ENCODE measurements at places on chromosomes 5 and 9.
A peak's percentile ranks its signal among the peaks of the same experiment; 100 is the strongest.

DNA sequence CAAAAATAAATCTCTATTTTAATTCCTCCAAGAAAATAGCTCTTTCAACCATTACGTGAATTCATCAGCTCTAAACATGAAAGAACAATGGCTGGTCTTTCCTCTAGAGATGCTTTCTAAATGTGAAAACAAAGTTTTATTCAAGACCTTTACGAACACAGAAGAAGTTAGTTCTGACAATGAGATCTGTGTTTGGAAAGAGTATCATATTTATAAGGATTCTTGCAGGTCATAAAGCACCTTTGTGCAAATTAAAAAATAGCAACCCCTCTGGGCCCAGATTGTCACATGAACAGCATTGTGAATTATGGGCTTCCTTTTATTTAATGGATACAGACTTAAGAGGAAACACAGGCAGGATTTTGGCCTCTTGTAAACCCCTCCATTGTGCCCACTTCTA is 17.7 kb upstream of the FTMT start:
- DNase-seq, result no peak
- H3K4me3 ChIP-seq, result no peak overlapping the region
- peaks cover 2% of the 10 kb centered on the region for H3K4me1 ChIP-seq
- no peak overlapping the region for H3K27ac ChIP-seq
- no peaks in the 10 kb centered on the region for H3K36me3 ChIP-seq

GRCh38 chr5:142925795-142926194 is 155.6 kb downstream of the ARHGAP26 start:
- DNase-seq, result no peak
- no peak overlapping the region for H3K4me3 ChIP-seq
- peaks cover 21% of the 10 kb centered on the region for H3K4me1 ChIP-seq

- H3K4me1 ChIP-seq, result peaks cover 11% of the 10 kb centered on the region
- H3K36me3 ChIP-seq, result no peaks in the 10 kb centered on the region
- no peak for DNase-seq
- no peak overlapping the region for H3K27ac ChIP-seq
- no peaks in the 10 kb centered on the region for H3K27me3 ChIP-seq
Observed at GRCh38 chr5:122111460-122111859, 17.9 kb upstream of the ZNF474 start.

- DNase-seq, result no peak
- no peak overlapping the region for H3K27ac ChIP-seq
- H3K4me3 ChIP-seq, result no peak overlapping the region
- no peaks in the 10 kb centered on the region for H3K27me3 ChIP-seq
Observed at GRCh38 chr9:13189362-13189761, 90.1 kb downstream of the MPDZ start.

- no peak overlapping the region for H3K27ac ChIP-seq
- H3K4me3 ChIP-seq, result no peak overlapping the region
- peaks cover 2% of the 10 kb centered on the region for H3K27me3 ChIP-seq
- H3K36me3 ChIP-seq, result no peaks in the 10 kb centered on the region
- peaks cover 7% of the 10 kb centered on the region for H3K4me1 ChIP-seq
- no peak for DNase-seq
Observed at GRCh38 chr5:103582364-103582763, 19.8 kb upstream of the NUDT12 start.

- no peak overlapping the region for H3K4me3 ChIP-seq
- DNase-seq, result no peak
- H3K27ac ChIP-seq, result peak overlapping the region; percentile 85
- peaks cover 69% of the 10 kb centered on the region for H3K36me3 ChIP-seq
- no peaks in the 10 kb centered on the region for H3K27me3 ChIP-seq
- H3K4me1 ChIP-seq, result peaks cover 9% of the 10 kb centered on the region
Observed at GRCh38 chr5:83577036-83577636, 105.6 kb downstream of the VCAN start.

DNA sequence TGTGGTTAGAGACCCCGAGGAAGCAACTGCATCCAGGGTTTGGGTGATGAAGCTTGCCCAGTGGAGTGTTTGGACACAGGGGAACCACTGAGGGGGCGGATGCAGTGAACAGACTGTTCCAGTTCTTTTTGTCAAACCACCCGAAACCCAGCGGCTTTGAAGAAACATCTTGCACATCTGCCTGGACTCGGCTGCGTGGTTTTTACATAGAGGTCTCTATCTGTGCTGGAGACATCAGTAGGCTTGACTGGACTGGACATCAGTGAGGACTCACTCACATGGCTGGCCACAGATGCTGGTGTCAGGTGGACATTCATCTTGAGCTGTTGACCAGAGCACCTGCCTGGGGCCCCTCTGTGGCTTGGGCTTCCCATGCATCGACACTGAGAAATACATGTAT is 15.3 kb upstream of the SPATA31E1 start:
- no peaks in the 10 kb centered on the region for H3K36me3 ChIP-seq
- no peak overlapping the region for H3K4me3 ChIP-seq
- DNase-seq, result no peak
- no peaks in the 10 kb centered on the region for H3K27me3 ChIP-seq
- H3K4me1 ChIP-seq, result peaks cover 9% of the 10 kb centered on the region

DNA sequence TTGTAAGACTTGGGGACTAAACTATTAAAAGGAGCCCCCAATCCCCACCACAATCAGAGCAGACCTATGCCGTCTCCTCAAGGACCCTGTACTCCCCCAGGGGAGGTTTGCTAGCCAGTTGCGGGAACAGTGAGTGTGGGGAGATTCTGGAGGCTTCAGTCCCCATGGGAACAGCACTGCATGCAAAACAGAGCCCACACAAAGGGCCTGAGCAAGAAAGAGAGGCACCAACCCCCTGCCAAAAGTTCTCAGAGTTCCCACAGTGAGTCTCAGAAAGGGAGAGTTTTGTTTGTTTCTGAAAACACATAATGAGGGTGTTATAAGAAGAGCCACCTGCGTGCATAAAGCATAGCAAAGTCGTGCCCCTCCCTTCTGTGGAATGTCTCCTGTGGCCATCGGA is 56.6 kb downstream of the CFAP90 start:
- no peak overlapping the region for H3K27ac ChIP-seq
- H3K4me1 ChIP-seq, result peaks cover 9% of the 10 kb centered on the region
- no peak overlapping the region for H3K4me3 ChIP-seq
- no peaks in the 10 kb centered on the region for H3K36me3 ChIP-seq
- peaks cover 17% of the 10 kb centered on the region for H3K27me3 ChIP-seq

Measured in progenitor cell of endocrine pancreas (in vitro differentiated cells).